ENCODE measurements at places on chromosomes 1 and 21.

DNA sequence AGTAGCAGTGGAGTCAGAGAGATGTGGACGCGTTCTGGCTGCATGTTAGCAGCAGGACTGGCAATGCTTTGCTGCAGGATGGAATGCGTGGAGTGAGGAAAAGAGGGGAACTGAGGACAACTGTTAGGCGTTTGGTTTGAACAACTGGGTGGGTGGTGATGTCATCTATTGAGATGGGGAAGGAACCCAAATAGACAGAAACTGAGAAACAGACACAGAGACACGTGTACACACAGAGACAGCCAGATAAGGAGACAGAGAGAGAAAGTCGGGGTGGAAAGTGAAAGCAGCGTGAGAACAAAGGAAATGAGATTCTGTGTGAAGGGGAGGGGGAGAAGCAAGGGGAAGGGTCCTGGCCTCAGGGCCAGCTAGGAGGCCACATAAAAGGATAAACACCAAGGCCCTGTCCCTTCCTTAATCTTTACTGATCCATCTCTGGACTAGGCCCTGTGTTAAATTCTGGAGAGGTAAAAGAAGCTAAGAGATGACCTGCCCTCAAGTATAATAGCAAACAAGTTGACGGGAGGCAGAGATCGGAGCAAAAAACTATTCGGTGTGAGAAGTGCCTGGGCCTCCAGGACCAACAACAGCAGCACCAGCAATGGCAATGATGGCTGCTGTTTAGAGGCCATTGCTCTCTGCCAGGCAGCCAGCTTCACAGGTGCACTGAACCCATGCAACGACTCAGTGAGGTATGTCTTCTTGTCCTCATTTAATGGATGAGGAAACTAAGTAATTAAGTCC, 31.6 kb downstream of the VWA5B1 start:
- peak; percentile 8 for DNase-seq

- DNase-seq = no peak
Observed at GRCh38 chr1:22556391-22557104, 6.7 kb upstream of the EPHA8 start.

- DNase-seq = no peak
Observed at GRCh38 chr1:5651027-5651410, 341.2 kb downstream of the NPHP4 start.

- DNase-seq = peak; percentile 32
Observed at GRCh38 chr1:82284213-82284612, 483.5 kb downstream of the ADGRL2 start.

All from fibroblast of pulmonary artery (primary cell).